GOT3 (cell line): ENCODE measurements at places on chromosomes 1 and 21.

- no peak for DNase-seq
Observed at GRCh38 chr1:28380394-28380793, 10.9 kb downstream of the PHACTR4 start.

- DNase-seq: peak; percentile 26
Observed at GRCh38 chr1:6026095-6026809, 19.4 kb upstream of the KCNAB2 start.

DNA sequence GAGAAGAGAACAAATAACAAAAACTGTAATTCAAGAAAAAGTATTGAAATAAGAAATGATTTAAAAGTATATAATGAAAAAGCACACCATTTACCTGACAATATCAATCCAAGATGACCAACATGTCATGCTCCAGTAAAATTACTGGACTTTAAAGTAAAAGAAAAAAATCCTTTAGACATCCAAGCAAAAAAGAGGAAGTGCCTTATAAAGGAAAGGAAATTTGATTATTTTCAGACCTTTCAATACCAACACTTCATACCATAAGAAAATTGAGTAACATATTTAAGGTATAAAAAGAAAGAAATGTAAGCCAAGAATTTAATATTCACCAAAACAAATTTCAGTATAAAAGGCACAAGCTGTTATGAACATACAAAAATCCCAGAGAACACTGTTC, 46.2 kb upstream of the SSX2IP start:
- no peak for DNase-seq

DNA sequence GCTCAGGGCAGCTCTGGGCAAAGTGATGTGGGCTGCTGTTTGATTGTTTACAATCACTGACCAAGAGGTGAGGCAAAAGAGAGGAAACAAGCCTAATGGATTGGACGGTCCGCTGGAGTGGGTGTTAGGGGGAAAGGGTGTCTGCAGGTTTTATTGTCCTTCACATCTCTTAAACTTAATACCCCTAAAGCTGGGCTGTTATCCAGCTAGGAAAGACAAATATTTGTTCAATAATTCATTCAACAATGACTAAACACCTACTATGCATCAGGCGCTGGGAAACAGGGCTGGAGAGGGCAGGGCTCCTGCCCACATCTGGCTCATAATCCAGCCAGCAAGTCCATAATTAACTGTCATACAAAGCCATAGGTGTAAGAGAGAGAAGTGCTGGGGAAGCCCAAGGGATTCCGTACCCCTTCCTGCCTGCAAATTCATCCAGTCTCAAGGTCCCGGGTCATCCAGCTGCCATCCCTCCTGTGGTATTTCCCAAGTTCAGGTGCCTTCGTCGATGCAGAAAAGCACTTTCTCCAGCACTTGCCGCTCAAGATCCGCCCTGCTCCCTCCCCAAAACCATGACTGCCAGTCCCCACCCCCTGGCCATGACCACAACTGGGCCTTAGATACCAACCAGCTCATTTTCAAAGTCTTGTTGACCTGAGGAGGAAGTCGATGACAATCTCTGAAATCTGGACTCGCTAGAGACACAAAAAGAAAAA, 10.7 kb downstream of the TMEM63A start:
- no peak for DNase-seq

DNA sequence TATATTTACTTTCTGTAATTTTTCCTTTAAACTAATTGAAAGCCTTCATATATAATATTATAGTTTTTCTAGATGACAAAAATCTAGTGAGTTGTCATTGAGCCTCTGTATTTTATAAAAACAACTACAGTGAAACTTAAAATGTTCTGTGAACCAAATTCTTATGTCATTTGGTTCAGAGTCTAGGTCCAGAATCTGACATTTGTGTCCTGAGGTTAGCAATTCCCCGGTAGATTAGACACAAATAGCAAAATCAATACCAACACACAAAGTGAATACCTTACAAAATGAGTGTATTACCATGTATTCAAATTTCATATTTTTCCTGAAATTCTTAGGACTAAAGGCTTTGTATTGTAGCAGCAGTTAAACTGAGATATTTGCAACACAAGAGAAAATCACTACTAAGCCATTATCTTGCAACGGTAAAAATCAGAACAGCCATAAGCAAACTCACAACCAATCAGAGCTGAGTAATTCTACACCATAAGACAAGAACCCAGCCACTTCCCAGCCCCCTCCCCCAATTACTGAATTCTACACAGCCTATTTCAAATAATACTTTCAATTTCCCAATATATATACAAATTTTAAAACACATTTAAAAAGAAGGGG, 573.5 kb downstream of the SMYD3 start:
- no peak for DNase-seq
